Effector memory CD4-positive, alpha-beta T cell (primary cell): ENCODE measurements at places on chromosomes 5 and 9.

GRCh38 chr5:139295346-139296057 is 2.0 kb downstream of the MATR3 start:
- no peak for DNase-seq

DNA sequence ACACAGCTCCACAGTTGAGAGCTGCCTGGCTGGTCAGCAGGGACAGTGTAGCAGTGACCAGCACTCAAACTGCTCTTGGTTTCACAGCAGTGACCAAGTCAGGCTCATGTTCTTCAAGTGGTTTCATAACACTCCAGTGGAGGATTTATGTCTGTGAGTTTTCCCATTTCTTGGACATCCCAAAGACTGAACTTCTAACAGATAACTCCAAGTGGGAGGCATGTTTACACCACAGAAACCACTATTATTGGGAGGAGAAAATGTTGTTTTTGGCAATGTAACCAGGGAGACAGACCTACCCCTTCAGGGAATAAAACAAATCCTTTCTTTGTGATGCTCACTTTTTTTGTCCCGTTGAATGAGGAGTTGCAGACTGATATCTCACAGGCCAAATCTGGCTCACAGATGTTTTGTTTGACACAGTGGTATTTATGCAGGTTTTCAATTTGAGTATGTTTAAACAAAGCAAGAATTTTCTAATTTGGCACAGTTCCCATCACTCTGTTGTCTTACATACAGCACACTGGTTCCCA is 141.5 kb downstream of the RMI1 start:
- DNase-seq, result no peak

- DNase-seq, result no peak
These were observed 4.8 kb downstream of the MCIDAS start for GRCh38 chr5:55222092-55222984.

- no peak for DNase-seq
These were observed 1.5 kb upstream of the DEPDC1B start for GRCh38 chr5:60701321-60701968.

DNA sequence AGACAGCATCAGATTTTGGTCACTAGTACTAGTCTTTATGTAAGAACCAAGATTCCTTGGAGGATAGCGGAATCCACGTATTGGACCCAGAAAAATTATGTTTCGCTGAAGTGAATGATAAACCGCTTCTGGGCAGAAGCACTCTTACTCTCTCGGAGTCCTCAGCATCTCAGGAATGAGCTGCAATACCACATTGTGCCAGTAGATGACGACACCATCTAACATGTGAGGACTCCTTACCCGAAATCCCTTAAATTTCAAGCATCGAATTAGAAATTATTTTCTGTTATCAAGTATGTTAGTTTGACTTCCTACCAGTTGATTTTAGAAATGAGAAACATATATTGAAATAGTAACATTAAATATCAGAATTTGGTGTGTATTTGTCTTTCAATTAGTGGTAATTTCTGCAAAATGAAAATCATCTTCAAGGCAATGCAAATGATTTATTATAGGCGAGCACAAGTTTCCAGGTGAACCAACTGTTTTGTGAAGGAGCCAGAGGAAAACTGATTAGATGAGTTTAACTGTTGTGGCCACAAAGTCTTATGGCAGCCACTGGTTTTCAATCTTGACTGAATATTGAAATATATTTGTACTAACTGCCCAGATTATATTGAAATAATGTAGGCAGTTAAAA is 66.0 kb upstream of the CAMK4 start:
- DNase-seq, result peak; percentile 72

GRCh38 chr5:1208743-1209488 is 7.5 kb downstream of the SLC6A19 start:
- DNase-seq, result no peak

DNA sequence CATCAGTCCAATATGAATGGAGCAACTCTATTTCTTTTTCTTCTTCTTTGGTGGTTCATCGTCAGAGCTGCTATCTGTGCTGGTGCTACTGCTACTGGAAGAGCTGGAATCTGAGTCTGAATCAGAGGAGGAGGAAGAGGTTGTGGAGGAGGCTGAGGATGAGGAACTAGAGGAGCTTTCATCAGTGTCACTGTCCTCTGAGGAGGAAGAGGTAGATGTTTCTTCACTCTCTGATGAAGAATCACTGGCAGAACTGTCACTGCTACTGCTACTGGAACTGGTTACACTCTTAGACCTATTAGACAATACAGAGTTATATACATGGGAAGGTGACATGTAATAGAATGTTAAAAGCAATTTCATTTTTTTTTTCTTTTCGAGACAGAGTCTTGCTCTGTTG is 27.8 kb downstream of the ZCCHC10 start:
- DNase-seq, result no peak

DNA sequence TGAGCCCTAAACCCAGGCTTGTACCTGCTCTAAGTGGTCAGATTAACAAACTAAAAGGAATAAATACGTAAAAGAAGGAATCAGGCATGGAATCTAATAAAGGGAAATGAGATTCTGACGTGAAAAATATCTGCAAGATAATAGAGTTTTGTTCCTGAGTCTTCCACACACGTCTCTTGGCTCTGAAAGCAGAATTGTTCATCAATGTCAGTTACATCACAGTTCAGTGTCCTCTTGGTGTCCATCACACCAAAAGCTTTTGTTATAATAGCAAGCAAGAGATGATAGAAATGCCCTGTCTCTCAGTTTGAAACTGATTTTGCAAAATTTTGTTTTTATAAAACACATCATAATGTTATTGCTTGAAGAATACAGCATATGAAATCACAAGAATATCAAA is 34.7 kb upstream of the NMUR2 start:
- DNase-seq, result no peak

- DNase-seq, result no peak
These were observed 20.8 kb downstream of the MFAP3 start for GRCh38 chr5:154059583-154059982.

DNA sequence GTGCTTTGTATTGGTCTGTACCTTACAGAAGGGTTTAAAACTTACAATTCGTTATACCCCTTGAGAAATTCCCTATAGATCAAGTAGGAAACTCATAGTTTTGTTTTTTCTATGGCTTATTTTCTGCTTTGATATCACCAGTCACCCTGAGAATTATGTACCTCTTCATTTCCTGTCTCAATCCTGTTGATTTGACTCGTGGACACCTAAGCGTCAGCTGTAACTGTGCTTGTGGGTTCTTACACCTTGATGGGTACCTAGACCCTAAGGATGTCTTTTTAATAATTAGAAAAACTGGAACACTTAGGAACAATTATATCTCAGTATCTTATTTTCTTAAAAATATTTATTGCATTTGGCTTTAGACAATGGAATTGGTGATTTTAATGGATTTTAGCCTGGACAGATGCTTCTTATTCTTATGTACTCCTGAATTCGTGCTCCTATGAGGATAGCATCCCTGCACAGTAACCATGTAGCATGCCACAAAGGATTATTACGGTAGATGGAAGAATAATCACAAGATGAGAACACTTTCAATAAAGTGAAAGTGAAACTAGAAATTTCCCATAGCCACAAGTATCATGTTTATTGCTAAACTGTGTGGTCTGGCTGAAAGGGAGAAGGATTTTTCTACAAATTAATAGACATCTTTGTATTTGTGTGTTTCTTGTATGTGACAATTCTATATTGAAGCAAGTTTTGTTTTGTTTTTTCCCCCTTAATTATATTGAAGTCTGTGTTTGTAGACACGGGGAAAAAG is 1920.3 kb upstream of the WWC1 start:
- no peak for DNase-seq

DNA sequence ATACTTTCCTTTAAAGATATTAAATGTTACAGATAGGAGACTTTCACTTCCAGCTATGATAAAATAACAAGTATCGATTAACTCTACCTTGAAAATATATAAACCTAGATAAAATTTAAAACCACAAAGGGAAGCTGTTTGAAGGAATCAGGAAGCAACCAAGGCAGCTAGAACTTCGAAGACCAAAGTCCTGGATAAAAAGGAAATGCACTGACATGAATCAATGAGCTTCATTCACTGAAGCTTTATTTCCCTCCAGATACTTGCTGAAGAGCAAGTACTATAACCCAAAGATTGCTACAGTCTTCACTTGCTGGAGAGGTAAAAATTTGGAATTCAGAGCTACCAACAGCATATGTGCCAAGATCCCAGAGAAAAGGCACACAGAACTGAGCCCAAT is 144.1 kb downstream of the PIK3R1 start:
- no peak for DNase-seq

- no peak for DNase-seq
These were observed at the start of gene ZNF462 for GRCh38 chr9:106862821-106863720. ZNF462 (plus strand) TSS chr9:106863166; CDS start chr9:106923384, 60,218 bp downstream.

DNA sequence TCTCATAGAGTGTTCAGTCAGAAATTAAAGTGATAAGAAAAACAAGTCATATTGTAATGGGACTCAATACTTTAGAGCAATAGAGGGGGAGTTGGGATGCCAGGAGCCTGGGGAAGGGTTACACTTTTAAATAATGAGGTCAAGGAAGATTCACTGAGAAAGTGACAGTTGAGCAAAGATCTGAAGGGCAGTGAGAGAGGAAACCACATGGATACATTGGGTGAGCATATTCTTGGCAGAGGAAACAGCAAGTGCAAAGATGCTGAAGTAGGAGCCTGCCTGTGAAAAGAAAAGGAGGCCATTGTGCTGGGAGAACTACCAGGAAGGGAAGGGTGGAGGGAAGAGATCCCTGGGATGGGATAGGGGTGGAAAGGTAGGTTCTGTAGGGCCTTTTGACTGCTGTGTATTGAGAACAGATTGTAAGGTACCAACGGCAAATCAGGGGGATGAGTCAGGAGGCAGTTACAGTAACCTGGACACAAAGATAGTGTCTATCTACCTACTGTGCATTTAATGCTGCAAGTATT is 79.4 kb downstream of the PAM start:
- no peak for DNase-seq

- no peak for DNase-seq
These were observed 1.1 kb downstream of the LCN12 start for GRCh38 chr9:136952876-136953770.

GRCh38 chr9:137784641-137785513 is 92.7 kb upstream of the CACNA1B start:
- no peak for DNase-seq

GRCh38 chr5:92017776-92018175 is 634.7 kb upstream of the ARRDC3 start:
- no peak for DNase-seq

DNA sequence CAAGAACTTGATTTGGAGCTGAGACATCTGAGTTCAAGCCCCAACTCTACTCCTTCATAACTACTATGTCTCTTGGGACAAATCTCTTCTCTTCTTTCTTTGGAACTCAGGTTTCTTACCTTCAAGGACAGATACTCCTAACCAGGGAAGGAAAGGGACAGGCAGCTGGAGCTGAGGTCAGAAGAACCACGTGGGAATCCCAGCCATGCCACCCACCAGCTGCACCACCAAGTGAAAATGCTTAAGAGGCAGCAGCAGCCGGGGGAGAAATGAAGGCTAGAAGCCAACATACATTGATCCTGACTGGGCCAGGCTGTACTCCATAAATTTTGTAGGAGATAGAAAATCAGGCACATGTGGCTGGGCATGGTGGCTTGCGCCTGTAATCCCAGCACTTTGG is 9.6 kb upstream of the OR5C1 start:
- DNase-seq, result no peak
